Stimulated activated CD4-positive, alpha-beta T cell treated with anti-CD3 and anti-CD28 coated beads, Interleukin-4, amount 100 ng/mL, for 4 hours (primary cell): ENCODE measurements at places on chromosomes 4 and X.

- DNase-seq = no peak
Observed at GRCh38 chr4:150354214-150354796, 227.6 kb upstream of the MAB21L2 start.

- DNase-seq = no peak
Observed at GRCh38 chr4:170272959-170273358, 183.2 kb upstream of the AADAT start.

DNA sequence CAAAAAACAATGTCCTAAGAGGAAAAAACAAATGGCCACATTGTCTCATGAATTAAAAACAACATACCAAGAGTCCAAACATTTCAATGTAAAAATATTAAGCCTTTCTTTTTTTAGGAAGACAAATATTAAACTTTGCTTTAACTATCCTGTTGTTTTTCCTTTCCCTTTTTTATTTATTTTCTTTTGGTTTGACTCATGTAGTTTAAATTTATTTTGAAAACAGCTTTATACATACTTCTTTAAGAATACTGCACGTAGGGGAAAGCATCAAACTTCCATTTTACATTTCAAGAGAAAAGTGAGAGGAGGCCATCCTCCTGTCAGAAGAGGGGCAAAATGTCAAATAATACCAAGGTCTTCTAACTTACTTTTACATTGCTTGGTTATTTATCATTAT, 8.7 kb downstream of the GAB1 start:
- no peak for DNase-seq

GRCh38 chr4:155742310-155743015, 16.4 kb upstream of the GUCY1B1 start:
- no peak for DNase-seq

DNA sequence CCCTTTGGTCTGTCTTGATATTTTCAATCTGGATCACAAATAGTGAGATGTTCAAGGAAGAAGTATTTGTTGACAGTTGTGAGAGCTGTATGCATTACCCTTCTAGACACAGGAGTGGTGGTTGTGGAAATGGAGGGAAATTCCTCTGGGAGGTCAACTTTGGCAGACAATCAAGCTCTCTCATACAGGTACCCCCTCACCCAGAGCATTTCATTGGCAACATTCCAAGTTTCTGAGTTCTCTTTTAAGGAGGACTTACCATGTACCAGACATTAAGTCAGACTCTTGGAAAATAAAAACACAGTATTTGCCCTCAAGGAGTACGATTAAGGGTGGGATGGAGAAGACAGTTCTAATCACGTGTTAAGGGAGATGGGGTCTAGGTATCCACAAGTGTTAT, 45.3 kb downstream of the KLHL15 start:
- DNase-seq = no peak

GRCh38 chr4:1683261-1683735, 815 bp downstream of the FAM53A start:
- DNase-seq = no peak

DNA sequence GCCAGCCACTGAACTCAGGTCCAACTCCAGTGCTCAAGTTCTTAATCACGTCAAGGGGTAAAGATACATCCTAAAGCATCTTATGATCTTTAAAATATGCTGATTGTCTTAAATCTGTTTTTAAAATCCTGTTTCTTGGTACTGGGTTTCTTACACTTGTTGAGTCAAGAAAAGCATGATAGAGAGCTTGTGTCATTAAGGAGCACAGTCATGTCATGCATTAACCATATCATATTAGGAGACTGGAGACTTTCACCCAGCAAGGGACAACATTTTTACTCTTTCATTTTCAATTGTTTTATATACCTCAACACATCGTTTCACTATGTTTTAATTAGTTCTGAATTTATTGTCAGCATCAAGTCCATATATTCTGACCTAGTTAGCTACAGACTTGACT, 41.5 kb downstream of the BCLAF3 start:
- DNase-seq = no peak

DNA sequence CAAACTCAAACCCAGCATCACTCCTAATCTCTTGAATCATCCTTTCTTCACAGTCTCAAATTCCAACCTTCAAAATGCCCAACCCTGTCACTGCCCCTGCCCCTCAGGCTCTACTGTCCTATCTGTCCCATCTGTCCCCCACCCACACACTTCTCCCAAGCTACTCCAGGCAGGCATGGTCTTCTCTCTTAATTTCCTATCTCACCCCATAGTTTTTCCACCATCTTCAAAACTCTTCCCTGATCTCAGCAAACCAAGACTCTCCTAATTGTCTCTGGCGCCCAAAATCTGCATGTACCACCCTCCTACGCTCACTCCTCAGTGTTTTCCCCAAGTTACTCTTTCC, 644 bp downstream of the LAMP2 start:
- no peak for DNase-seq

DNA sequence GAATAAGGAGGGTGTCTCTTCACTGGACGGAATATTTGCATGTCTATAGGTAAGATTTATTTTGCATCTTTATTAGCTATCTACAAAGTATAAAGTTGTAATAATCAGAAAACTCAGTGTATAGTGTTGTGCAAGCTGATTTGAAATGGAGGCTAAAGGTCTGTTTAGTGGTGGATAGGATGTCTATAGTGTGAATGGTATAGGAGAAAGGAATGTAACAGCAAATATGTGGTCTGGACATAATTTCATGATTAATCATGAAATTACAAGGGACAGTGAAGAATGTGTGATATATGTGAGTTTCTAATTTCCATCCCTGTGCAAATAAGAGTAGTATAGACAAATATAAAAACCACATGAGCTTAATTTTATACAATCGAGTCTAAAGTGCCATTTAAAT, 79.3 kb upstream of the CAMK2D start:
- DNase-seq = no peak

- DNase-seq = no peak
Observed at GRCh38 chrX:78182881-78183280, 43.4 kb upstream of the TAF9B start.

- DNase-seq = no peak
Observed at GRCh38 chrX:77510007-77510406, 62.8 kb downstream of the FGF16 start.

GRCh38 chrX:68754406-68754805, 74.4 kb upstream of the EFNB1 start:
- DNase-seq = no peak

- DNase-seq = peak; percentile 32
Observed at GRCh38 chr4:88697141-88697540, 488 bp downstream of the NAP1L5 start.

- no peak for DNase-seq
Observed at GRCh38 chrX:17464194-17464593, 89.2 kb downstream of the NHS start.

DNA sequence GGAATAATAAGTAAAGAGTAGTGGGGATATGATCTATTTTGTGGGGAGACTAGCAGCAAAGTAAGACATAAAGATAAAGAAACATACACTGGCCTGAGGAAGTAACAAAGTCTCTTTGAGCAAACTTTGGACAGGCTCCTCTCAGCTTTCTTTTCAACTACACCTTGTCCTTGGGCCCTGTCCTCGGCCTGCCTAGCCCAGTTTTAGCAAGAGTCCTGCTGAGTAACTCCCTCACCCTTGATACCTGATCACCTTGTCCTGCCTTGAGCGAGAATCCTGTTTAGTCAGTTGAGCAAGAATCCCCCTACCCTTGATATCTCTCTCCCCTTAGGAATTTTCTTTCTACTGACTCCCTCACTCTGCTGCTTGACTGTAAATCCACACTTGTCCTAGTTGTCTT, 11.5 kb downstream of the HNRNPH2 start:
- DNase-seq = no peak

GRCh38 chr4:148103597-148104355, 338.4 kb downstream of the NR3C2 start:
- no peak for DNase-seq

GRCh38 chr4:184150102-184150839, 67.4 kb downstream of the ENPP6 start:
- DNase-seq = no peak

DNA sequence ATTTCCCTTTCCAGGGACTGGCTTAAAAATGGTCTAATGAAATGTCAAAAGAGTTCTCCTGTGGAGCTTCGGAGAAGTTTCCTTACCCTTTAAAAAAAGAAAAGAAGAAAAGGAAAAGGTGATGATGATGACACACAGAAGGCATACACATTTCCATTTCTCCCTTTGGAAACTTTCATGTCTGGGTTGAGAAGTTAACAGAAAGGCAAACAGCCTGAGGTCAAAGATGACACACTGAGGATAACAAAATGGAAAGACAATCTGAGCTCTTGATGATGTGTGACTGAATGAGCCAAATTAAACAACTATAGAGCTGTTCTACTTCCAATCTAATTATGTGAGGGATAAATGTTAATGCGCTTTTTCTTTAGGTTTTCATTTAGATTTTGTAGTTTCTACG, 32.2 kb downstream of the NFXL1 start:
- no peak for DNase-seq

- DNase-seq = no peak
Observed at GRCh38 chrX:70041993-70042392, 7.7 kb downstream of the AWAT2 start.

- DNase-seq = no peak
Observed at GRCh38 chr4:82891707-82892466, 934 bp upstream of the SEC31A start.

- no peak for DNase-seq
Observed at GRCh38 chrX:21932292-21933002, 8.1 kb upstream of the SMS start.

- DNase-seq = no peak
Observed at GRCh38 chrX:123348468-123348867, 164.4 kb downstream of the GRIA3 start.

- DNase-seq = no peak
Observed at GRCh38 chrX:65635822-65636221, 31.6 kb upstream of the MSN start.

DNA sequence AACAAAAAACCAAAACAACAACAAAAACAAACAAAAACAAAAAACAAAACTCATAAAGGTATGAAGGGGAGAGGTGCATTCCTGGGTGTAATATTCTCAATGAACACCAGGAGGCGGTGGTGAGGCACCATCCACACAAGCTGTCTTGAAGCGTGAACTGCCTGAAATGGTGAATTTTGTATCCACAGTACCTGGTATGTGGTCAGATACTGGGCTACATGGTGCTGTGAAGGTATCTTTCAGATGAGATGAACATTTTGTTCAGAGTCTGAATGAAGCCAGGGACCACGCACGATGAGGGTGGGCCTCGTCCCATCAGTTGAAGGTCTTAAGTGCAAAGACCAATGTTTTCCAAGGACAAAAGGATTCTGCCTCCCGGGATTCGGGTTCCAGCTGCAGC, 58.5 kb downstream of the ASMT start:
- DNase-seq = no peak

DNA sequence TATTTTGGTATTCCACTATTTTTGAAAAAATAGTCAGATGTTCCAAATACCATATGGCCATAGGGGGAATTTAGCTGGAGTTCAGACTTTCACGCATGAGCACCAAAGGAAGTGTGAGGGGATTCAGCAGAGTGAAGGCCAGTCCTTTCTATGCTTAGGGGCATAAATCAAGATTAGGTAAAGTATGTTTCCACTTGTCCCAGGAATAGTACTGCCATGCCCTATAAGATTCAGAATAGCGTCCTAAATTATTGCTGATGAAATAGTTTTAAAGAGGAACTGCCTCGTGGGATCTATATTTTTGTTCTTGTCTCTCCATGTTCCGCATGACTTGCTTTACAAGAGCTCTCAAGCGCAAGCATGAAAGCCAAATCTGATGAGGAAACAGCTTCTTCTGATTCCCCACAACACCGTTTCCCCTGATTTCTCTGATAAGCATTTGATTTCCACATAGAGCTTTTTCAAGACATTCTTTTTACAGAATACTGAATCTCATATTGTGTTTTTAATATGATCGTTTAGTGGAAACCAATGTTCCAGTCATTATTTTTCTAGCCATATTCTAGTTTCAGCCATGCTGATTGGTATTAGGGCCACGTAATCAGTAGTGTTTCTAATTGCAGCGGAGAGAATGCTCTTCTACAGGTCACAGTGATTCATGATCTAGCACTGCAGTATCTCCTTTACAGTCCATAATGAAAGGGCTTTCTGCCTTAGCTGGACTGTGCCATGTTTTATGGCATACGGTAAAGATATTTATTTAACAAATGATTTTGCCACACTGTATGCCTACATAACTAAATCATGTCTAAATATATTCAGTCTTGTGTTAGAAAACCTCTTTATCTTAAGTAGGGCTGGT, 492.3 kb downstream of the CENPC start:
- DNase-seq = no peak

DNA sequence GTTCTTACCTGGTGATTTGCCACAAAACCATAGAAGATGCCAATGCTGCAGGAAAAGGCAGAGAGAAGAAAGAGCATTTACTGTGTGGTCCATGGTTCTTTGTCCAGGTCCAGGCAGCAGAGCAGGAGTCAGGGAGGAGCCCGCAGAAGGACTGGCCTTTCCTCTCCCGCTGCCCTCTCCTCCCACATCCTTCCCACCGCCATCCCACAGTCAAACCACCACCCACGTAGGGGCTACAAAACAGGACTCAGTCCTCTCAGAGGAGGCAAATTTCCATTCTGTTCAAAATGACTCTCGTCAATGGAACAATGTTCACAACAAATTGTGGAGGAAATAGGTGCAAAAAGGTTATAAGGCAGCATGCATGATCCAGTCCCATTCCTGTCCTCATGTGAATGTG, 58.6 kb downstream of the PROM1 start:
- DNase-seq = no peak

DNA sequence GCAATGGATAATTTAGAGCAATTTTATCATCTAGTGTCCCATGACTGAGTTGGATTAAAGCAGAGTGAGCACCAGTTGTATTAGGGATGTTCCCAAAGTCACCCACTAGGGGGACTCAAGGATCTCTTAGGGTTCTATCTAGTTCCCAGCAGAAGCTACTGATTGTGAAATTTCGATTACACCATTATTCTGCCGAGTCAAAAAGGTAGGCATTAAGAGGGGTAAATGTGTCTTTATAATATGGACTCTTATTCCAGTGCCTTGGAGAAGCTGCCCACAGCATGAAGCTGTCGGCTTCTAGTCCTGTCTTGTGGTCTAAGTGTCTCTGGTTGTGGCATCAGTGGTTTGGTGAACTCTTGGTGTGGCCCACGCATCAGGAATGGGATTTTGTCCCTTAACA, 53.3 kb downstream of the RGS12 start:
- DNase-seq = no peak

- no peak for DNase-seq
Observed at GRCh38 chrX:37350034-37350365, 836 bp downstream of the PRRG1 start.

DNA sequence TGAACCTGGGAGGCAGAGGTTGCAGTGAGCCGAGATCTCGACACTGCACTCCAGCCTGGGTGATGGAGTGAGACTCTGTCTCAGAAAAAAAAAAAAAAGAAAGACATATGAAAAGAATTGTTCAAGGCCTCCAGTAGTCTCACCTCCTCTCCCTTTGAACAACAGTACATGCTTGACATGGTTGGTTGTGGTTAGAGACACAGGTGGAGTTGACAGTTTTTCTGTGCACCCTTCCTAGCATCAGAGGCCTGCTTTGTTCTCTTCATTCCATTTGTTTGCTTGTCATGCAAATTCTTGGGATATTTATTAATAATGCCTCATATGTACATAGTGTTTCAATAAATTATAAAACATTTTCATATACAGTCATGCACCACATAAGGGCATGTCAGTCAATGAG, 18.3 kb upstream of the PDCL2 start:
- DNase-seq = no peak

- DNase-seq = no peak
Observed at GRCh38 chrX:46653482-46653881, 79.9 kb downstream of the CHST7 start.

- no peak for DNase-seq
Observed at GRCh38 chrX:84064164-84064563, 123.8 kb downstream of the RPS6KA6 start.

- no peak for DNase-seq
Observed at GRCh38 chr4:26503427-26503826, 13.1 kb upstream of the CCKAR start.
